Left lung (tissue), 14 donors: ENCODE measurements at places on chromosomes 16 and 17. TPM values are rescaled to one million over a fixed set of nuclear protein-coding genes. Genes with fewer than 3 reads are reported as not detected.

DNA sequence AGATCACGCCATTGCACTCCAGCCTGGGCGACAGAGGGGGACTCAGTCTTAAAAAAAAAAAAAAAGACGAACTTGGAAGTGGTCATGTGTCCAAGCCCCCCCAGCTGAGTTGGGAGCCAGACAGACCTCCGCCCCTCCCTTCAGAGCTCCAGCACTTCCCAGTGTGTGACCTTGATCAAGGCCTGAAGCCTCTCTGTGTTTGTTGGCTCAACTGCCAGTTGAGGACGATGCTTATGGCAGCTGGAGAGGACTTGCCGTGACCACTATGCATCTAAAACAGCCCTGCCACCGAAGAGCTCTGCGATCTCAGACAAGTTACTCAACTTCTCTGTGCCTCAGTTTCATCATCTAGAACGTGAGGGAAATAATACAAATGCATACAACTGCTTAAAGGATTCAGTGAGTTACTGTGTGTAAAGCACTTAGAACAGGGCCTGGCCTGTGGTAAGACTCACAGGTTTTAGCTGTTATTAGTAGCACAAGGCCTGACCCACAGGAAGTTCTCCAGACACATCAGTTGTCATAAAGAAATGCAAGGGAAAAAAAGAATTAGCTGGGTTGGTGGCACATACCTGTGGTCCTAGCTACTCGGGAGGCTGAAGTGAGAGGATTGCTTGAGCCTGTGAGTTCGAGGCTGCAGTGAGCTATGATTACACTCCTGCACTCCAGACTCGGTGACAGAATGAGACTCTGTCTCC is 7.0 kb upstream of the IL27 start:
- DNase-seq: no peak

- no peak for DNase-seq
Observed at GRCh38 chr16:61432421-61432820, 603.8 kb downstream of the CDH8 start.

GRCh38 chr17:28841901-28842281 is 699 bp downstream of the FAM222B start:
- no peak for DNase-seq

DNA sequence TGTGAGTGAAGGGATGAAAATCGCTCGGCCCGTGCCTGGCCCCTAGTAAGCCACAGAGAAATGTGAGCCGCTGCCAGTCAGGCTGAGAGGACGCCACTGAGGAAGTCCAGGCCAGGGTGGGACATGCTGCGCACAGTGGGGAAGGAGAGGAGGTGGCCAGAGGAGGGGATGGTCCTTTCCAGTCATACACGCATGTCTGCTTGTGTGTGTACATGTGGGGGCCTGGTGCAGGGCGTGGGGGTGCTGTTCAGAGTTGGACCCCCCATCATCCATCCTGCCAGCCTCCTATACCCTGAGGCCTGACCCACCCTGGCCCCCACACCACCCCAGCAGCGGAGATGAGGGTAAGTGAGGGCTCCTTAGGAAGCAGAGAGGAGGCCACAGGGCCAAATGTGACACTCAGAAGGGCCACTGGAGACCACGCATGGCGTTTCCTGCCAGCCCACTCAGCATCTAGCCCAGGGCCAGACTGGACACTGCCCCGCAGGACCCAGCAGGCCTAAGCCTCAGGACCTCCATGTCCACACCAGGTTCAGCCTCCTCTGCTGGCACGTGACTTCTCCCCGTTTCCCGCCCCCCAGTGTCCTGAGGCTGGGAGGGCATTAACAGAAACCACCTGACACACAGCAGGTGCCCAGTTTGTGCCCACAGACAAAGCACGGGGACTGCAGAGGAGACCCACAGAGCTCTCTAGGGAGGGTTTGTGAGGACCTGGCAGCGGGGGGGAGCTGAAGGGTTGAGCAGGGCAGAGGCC is 7.0 kb downstream of the DOC2A start:
- no peak for DNase-seq

DNA sequence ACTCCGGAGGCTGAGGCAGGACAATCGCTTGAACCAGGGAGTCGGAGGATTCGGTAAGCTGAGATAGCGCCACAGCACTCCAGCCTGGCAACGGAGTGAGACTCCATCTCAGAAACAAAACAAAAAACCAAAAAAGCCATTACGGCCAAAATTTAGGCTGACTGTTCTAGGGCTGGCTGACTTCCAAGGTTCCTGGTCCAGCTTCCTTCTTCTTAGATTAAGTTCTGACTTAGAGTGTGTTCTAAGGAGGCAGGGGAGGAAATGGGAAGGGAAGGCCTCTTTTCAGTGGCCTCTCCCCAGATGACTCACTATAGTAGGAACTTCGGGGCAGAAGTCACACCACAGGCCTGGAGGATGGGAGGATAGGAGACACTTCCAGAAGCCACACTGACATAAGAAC is 27.7 kb upstream of the CLEC18B start:
- peak; percentile 74 for DNase-seq

DNA sequence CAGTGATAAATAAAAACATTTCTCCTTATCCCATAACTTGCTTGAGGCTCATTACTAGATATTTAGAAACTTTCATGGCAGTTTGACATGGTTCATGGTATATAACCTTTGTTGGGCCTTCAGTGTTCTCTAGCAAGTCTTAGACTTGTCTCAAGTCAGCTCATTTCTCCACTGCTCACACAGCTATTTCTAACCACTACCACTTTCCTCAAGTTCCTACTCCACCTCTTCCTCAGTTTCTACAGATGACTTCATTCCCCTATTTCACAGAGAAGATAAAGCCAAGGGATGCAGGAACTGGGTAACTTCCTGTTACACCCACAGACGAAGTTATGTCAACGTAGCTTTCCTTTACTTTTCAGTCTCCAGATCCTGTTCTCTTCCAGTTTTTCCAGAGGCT is 23.2 kb downstream of the NLK start:
- DNase-seq: no peak

GRCh38 chr17:15309236-15309635 is 32.2 kb downstream of the TEKT3 start:
- DNase-seq: no peak

DNA sequence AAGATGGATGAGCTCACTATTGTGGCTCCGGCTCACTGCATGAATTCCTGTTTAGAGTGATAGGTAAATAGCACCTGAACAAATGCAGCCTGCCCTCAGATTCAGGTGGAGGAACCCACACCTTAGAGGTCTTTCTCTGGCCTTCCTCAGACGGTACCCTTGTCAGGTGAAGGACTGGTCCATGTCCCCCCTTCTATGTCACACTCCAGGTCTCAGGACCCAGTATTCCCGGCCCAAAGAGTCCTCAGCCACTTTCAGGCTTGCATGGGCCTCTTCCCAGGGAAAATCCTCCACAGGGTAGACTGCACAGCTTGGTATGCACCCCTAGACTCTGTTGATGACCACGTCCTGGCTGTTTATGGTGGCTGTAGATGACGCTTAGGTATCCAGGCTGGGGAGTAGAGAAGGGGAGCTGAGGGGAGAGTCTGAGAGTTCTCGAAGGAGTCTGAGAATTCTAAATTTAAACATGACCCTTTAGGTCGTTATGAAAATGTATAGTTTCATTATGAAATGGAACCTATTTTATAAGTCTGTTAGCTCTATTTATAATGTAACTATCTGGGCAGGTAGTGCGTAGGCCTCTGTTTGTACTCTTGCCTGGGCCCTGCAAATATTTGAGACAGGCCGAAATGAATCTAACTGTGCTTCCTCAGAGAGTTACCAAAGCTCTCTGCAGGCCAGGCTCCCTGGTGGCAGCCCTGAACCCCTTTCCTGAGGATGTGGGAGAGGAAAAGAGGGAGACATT is 32.5 kb upstream of the CCR7 start:
- DNase-seq: no peak

DNA sequence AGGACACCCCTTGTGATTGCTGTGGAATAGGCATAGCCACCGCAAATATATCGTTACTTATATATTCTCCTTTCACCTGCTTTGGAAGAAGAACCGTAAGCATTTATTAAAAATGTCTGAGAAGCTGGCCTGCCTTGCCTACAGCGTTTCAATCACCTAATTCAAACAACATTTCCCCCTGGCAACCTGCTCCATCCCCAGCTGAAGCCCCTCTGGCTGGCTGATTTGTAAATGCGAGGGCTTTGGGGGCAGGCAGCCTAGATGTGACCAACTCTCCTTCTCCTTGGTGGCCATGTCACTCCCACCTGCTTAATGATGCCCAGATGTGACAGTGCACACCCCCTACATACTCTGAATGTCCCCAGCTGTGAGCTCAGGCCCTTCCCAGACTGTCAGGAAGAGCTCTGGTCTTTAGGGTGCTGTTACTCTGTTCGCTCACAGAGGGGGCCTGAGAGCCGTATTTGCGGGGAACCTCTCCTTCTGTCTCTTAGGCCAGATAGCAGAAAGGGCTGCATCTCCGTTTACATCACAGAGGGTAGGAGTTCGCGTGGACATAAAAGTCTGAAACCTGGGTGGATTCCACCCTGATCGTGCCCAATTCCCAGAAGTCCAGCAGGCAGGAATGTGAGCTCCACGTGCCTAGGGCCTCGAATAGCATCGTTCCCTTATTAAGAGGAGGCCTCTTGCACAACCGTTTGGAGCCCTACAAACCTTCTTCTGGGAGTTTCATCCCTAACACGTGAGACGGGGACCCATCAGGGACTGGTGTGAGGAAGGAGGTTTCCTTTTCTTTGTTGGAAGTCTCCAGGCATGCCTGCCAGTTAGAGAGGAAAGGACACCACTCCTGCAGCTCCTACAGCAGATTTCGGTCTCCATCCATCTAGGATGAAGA is 2.4 kb upstream of the SDK2 start:
- DNase-seq: peak; percentile 71

DNA sequence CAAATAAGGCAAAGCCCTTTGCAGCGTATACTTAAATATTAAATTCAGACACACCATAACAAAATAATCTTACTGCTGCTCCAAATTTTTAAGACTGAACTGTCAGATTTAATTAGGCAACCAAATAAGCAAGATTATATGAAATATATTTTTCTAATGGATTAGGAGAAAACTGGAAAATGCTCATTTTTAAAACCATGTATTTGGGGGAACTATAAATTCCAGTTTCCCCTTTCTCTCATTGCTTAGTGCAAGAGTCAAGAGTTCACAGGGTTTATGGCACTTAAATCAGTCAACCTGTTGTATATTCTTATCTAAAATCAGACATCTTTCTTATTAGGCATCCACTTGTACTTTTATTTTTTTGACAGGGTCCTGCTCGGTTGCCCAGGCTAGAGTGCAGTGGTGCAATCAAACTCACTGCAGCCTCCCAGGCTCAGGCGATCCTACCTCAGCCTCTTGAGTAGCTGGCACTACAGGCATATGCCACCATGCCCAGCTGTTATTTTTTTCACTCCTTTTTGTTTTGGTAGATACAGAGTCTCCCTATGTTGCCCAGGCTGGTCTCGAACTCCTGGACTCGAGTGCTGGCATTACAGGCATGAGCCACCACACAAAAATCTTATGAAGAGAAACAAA is 2.1 kb upstream of the KANSL1 start:
- no peak for DNase-seq

DNA sequence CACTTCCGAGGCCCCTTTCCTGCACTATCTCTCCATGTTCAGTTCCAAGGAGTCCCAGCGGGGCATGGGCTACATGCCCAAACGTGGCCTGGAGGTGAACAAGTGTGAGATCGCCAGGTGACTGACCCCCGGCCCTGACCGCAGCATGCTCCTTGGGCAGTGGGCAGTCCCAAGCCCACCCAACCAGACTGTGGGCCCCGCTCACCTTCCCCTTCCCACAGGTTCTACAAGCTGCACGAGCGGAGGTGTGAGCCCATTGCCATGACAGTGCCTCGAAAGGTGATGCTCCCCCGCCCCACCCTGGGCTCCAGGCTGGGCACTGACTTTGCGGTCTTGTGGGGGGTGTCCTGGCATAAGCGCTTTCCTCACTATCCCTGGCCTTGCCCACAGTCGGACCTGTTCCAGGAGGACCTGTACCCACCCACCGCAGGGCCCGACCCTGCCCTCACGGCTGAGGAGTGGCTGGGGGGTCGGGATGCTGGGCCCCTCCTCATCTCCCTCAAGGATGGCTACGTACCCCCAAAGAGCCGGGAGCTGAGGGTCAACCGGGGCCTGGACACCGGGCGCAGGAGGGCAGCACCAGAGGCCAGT is 4.7 kb downstream of the CORO1A start:
- peak; percentile 35 for DNase-seq

- no peak for DNase-seq
Observed at GRCh38 chr17:46882666-46883065, 31.3 kb downstream of the WNT9B start.

DNA sequence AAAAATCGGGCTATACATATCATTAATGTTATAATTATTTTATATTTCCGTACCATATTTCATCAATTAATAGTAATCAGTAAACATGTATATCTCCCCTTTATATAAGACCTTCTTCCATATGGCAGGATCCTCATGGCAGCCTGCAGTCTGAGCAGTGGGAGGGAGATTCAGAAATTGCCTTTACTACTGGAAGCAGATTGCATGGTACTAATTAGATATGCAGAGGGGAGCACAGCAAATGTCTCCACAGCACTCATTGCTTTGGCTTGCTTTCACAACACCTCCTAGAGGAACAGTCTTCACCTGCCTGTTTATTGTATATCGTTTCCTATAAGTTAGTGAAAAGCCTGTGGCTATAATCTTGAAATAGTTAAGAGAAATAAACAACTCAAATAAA is 585.8 kb upstream of the GOT2 start:
- no peak for DNase-seq

The SLC22A31 gene
- 283 TPM for total RNA-seq

The PRAC2 gene
- total RNA-seq: not detected

The MYH2 gene
- 0.17 TPM for total RNA-seq

The TAF15 gene
- 140 TPM for total RNA-seq
